H9 (cell line): ENCODE measurements at places on chromosomes 11 and 22. TPM values are rescaled to one million over a fixed set of nuclear protein-coding genes. Genes with fewer than 3 reads are reported as not detected.

DNA sequence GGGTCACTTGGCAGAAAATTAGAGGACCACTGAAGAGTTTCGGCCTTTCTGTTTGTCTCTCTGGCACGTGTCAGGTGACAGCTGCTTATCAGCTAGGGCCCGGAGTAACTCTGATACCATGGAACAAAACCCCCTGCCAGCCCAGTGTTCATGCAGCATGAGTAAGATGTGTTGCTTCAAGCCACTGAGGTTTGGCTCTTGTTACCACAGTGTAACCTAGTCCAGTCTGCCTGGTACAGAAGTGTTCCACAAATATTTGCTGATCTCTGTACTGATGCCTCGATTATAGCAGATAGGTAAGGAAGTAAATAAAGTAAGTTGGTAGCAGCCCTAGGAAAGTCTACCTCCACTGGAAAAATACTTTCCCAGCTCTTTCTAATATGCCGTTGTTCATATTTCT lies 20.5 kb upstream of the ETS1 start:
- no peak for DNase-seq

DNA sequence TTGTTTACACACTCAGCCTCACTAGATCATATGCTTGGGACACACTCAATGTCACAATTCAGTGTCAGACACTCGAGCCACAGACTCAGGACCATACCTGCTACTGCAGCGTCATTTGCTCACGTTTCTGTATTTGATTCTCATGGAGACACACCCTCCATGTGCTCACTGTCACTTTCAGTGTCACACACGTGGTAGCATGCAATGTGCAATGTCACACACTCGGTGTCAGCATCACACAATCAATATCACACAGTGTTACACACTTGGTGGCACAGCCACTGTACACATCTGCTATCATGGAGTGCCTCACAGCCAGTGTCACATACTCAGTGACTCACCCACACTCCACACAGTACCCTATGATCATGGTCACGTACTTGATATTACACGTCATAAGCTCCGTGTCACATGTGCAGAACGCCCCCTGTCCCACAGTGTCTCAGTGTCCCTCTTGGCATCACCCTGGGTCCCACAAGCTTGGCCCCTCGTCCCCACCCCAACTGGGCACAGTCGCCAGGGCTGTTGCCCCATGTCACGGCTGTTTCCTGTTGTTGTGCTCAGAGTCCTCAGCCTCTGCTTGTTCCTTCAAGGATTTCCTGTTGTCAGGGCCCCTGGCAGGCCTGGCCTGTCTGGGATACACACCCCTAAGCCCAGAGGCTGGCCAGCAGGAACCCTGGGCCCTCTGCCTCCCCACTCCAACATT lies 49.6 kb downstream of the PDE2A start:
- no peak for DNase-seq

- DNase-seq, result no peak
Observed at GRCh38 chr22:26429458-26430286, 612 bp downstream of the ASPHD2 start.

HYLS1 gene
- 8.0 and 8.6 TPM in 2 replicates for total RNA-seq

CARD16 gene
- not detected in 2 replicates for total RNA-seq

DNA sequence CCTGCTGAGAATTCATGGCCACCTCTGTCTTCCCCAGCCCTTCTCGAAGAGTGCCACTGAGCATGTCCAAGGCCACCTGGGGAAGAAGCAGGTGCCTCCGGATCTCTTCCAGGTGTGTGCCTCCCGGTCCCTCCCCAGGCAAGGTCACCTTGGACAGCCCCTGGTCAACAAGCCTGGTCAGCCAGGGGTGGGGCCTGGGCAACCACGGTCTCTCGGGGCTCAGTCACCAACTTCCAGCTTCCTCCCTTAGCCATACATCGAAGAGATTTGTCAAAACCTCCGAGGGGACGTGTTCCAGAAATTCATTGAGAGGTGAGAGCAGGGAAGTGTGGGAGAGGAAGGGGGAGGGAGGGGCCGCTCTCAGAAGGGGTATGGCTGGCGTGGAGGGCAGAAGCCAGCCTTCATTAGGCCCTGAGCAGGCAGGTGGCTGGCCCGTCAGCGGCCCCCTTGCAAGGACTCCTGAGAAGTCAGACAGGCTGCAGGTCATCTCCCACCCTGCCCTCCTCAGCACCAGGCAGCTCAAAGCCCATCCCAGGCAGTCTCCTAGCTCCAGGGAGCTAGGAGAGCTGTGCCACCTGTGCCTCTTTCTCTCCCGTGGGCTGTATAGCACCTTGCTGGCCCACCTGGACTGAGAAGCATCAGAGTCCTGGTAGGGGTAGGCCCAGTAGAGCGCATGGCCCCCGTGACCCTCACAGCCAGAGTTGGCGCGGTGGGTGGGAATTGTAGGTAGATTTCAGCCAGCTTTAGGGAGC lies 9.3 kb upstream of the ANKRD13D start:
- no peak for DNase-seq

DNA sequence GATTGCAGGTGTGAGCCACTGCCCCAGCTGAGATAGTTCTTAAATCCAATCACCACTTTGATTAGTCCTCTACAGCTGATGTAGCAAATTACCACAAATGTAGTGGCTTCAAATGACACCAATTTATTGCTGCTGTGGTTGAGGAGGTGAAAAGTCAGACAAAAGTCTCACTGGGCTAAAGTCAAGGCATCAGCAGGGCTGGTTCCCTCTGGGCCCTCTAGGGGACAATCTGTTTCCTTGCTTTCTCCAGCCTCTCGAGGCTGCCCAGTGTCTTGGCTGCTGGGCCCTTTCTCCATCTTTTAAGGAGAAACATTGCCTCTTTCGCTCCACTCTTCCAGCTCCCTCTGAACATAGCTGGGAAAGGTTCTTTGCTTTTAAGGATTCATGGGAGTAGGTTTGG lies 50.5 kb upstream of the SHANK2 start:
- peak; percentile 21 for DNase-seq

GRCh38 chr22:47573141-47573540 lies 810.7 kb downstream of the TBC1D22A start:
- no peak for DNase-seq

GRCh38 chr11:23551706-23552105 lies 691.4 kb upstream of the CCDC179 start:
- DNase-seq, result no peak
